ENCODE measurements at places on chromosomes 2 and 18.

GRCh38 chr2:119387381-119388129, 20.8 kb downstream of the DBI start:
- DNase-seq: peak; percentile 20

DNA sequence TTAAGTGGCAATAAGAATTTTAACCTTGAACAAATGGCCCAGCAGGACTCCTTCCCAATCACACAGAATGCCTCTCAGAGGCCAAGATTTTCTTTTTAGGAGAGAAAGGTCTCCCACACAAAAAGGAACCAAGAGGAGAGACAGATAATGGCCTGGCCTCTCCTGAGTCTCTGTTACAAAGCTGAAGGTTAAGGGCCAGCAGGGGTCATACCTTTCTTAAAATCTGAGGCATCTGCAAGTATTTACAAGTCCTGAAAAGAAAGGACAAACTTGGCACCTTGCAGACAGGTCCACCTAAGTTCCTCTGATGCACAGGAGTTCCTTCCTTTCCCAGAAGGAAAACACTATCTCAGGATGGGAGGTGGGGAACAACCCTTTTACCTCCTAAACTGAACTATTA, 142.3 kb downstream of the TMEM163 start:
- no peak for DNase-seq

- DNase-seq: no peak
Observed at GRCh38 chr2:68809324-68810240, 61.6 kb downstream of the BMP10 start.

- DNase-seq: no peak
Observed at GRCh38 chr2:38875227-38875575, 533 bp downstream of the DHX57 start.

- DNase-seq: no peak
Observed at GRCh38 chr2:199019898-199020507, 437.7 kb downstream of the SATB2 start.

GRCh38 chr2:218782528-218782844, 539 bp downstream of the CYP27A1 start:
- DNase-seq: no peak

- no peak for DNase-seq
Observed at GRCh38 chr18:22695674-22696073, 237.5 kb upstream of the RBBP8 start.
